ENCODE measurements at places on chromosomes 16 and 17. TPM values are rescaled to one million over a fixed set of nuclear protein-coding genes. Genes with fewer than 3 reads are reported as not detected.

GRCh38 chr17:14997290-14997689 is 267.8 kb downstream of the PMP22 start:
- no peak for DNase-seq

- DNase-seq = no peak
Observed at GRCh38 chr16:75555213-75555706, 792 bp downstream of the TMEM231 start.

Gene PCTP
- polyA plus RNA-seq = 19.8 TPM

Gene MRC2
- 14.0 TPM for polyA plus RNA-seq

Gene NLRC3
- not detected for polyA plus RNA-seq

DNA sequence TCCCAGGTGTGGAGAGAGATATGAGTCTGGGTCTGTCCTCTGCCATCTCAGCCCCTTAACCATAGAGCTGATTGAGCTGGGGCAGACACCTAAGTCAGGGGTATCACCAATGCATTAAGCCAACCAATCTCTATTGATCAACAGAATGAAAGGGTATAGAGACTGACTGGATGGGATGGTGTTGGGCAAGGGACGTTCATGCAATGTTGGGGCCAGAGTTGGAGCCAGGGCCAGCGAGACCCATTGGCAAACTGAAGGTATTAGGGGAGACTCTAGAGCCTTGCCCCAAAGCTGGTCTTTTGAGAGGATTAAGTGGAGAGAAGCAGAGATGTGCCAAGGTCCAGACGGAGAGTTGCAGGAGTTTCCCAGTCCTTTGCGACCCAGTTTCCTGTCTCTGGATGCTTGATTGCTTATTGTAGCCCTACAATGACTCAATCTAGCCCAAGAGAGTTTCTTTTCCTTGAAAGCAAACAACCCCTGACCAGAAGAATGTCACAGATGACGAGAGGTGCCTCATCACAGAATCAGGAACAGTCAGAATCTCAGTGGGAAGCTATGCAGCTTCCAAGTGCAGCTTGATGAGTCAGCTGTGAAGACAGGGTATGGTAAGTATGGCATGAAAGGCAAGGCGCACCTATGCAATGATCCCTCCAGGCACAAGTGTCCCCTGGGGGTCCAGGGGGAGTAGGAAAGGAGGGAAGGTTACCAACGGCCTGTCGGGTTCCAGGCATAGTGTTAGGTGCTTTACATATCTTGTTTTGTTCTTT is 137.2 kb downstream of the UTP18 start:
- DNase-seq = no peak

DNA sequence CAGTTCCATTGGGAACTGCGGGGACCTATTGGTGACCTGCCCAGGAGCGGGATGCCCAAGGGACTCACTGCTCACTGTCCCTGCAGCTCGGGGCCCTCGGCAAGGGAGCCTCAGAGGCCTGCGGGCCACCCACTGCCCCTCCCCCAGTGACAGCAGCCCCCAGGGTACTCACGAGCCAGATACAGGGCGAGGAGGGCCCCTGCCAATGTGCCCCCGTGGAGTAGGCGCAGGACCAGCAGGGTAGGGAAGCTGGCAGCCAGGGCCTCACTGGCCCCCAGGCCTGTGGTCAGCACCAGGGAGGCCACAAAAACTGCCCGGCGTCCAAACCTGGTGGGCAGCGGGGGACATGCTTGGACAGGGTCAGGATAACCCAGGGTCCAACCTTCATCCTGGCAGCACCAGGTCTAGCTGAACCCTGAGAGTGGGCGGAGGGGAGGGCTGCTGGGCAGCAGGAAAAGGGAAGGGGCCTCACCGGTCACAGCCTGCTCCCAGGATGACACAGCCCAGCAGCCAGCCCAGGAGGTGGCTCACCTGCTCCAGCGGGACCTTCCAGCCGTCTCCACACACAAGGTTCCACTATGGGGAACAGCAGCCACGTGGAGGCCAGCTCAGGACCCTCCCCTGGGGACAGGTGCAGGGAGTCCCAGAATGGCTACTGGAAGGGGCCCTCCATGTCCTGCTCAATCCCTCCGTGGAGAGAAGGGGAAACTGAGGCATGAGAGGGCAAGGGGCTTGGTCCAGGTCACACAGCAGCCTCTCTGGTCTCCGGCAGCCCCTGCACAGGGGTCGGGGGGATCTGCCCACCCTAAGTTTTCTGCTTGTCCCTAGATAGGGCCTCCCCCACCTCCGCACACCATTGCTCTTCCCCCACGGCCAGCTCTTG is 855 bp downstream of the SLC22A31 start:
- no peak for DNase-seq

DNA sequence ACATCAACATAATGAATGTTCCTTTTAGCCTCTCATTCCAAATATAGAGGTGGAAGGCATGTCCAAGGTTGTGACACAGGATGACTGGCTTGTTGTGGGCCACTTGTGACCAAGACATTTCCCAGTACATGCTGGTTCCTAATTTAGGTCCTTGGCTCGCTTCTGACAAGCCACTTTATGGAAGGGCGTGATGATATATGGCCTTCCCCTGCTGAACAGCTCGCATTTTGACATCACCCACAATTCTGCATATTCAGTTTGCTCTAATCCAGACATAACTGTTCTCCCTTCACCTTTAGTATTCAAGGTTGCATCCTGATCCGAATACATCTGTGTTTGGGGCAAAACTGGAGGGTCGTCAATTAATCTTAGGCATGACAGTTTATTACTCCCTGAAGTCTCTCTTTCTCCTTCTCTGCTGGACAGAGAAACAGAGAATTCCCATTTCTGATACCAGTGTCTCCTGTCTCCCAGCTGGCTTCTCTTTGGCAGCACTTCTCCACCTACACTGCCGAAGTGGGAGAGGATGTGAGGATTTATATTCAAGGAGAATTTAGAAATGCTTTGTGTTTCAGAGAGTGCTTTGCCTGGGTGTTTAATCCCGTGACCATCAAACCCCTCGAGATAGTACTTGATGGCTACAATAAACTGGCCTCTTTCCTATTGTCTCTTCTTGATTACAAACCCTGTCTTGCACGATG is 815.5 kb upstream of the RBFOX1 start:
- DNase-seq = no peak

Gene PKD1
- polyA plus RNA-seq = 16.4 TPM

All from keratinocyte (primary cell).